ENCODE measurements at places on chromosomes 6 and 20. TPM values are rescaled to one million over a fixed set of nuclear protein-coding genes. Genes with fewer than 3 reads are reported as not detected.

DNA sequence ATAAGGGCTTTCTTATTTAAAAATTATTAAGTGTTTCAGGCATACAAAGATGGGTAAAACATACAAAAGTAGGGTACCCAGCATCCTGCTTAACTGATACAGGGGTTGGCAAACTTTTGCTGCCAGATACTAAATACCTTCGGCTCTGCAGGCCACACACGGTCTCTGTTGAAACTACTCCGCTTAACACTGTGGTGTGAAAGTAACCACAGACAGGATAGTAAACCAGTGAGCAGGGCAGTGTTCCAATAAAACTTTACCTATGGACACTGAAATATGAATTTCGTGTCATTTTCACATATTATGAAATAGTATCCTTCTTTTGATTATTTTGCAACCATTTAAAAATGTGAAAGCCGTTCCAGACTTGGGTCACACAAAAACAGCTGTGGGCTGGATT, 92.4 kb downstream of the EYA2 start:
- DNase-seq = no peak

- DNase-seq = peak; percentile 7
Measured at GRCh38 chr6:37173493-37174195, 3.7 kb downstream of the PIM1 start.

- DNase-seq = no peak
Measured at GRCh38 chr20:32240205-32240604, 32.5 kb downstream of the POFUT1 start.

- DNase-seq = no peak
Measured at GRCh38 chr6:85679445-85680123, 36.9 kb upstream of the SYNCRIP start.

DNA sequence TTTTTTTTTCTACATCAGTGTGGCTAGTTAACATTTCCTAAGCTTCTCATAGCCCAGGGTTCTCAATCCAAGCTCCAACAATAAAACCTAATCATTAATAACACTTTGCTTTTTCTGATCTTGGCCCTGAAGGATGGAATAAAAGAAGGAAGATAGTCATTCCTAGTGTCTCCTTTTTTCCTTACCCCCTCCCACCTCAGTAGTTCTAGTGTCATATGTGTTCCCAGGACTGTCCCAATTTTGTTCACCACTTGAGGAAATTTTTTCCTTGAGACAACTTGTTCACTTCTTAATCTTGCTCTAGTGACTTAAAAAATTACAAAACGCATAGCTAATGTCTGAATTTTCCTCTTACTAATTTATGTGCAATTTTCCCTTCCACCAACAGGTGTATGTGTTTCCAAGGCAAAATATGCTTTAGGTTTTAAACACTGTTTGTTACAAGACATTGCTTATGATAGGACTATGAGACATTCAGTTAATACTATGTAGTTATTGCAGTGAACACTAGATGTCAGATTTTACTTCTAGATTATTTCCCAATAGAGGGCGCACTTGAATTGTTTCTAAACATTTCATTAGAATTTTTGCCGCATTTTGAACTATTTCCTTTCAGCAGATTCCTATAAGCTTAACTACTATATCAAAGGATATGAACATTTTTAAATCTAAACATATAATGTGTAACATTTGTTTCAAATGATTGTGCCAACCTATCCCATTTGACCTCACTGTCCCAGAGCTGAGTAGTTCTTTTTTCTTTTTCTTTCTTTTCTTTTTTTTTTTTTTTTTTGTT, 18.5 kb upstream of the C6orf141 start:
- peak; percentile 57 for DNase-seq

GRCh38 chr6:40550202-40551101, 36.7 kb downstream of the LRFN2 start:
- no peak for DNase-seq

DNA sequence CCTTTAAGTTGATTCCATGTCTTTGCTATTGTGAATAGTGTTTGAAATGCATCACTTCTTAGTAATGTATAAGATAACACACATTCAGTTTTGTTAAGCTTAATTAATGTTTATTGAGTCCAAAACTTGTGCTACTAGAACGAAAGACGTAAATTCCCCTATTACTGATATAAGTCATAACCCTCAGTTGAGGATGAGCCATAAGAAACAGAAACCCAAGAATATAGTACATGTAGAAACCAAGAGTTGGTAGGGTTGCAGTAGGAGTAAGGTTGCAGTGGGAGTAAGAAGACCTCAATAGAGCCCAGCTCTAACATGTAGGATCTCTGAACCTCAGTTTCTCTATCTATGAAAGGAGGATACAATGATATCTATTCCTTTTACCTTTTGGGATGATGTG, 19.3 kb downstream of the CITED2 start:
- no peak for DNase-seq

- no peak for DNase-seq
Measured at GRCh38 chr6:548091-548490, 108.8 kb downstream of the HUS1B start.

DNA sequence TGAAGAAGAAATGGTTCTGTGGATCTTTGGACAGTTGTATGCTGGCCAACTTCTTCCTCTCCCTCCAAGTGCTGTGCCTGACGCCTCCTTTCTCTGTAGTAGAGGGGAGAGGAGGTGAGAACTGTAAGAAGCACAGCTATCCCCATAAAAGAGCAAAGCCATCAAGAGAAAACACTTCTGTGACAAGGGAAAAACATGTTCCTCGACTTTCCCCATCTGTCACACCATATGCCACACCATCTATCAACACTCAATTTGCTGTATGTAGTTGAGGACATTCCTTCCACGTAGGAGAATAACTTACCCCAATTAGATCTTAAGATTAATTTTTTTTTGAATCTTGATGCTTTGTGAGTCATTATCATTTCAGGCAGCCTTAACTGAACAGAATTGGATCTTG, 156.2 kb upstream of the PLCB4 start:
- DNase-seq = peak; percentile 91

- DNase-seq = no peak
Measured at GRCh38 chr6:133012774-133013173, 198.4 kb downstream of the RPS12 start.

- DNase-seq = no peak
Measured at GRCh38 chr6:113338644-113339043, 518.5 kb upstream of the MARCKS start.

DNA sequence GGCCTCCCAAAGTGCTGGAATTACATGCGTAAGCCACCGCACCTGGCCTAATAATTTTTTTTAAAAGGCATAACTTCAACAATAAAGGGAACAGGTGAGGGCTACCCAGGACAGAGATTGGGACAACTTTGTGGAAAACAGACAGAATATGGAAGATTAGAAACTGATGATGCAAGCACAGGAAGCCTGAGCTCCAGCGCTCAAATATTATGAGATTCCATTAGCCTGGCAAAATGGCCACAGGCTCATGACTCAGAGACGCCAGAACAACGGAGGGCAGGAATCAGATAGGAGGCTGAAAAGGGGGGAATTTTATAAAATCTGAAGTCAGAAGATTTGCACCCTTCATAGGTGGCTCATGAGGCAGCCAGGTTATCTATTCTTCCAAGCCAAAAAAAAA, 103.1 kb upstream of the MRPS10 start:
- no peak for DNase-seq

- DNase-seq = no peak
Measured at GRCh38 chr6:160116411-160116810, 5.2 kb upstream of the SLC22A1 start.

GRCh38 chr6:133817460-133818047, 71.4 kb upstream of the TCF21 start:
- no peak for DNase-seq

GRCh38 chr20:47317127-47317895, 39.2 kb downstream of the ZMYND8 start:
- peak; percentile 46 for DNase-seq

GRCh38 chr6:131950767-131951575, at the start of gene CCN2:
CCN2 (minus strand) TSS chr6:131951372; CDS start chr6:131951172, 200 bp downstream.
- DNase-seq = peak; percentile 70

- DNase-seq = no peak
Measured at GRCh38 chr20:21554376-21554890, 40.6 kb upstream of the NKX2-2 start.

DNA sequence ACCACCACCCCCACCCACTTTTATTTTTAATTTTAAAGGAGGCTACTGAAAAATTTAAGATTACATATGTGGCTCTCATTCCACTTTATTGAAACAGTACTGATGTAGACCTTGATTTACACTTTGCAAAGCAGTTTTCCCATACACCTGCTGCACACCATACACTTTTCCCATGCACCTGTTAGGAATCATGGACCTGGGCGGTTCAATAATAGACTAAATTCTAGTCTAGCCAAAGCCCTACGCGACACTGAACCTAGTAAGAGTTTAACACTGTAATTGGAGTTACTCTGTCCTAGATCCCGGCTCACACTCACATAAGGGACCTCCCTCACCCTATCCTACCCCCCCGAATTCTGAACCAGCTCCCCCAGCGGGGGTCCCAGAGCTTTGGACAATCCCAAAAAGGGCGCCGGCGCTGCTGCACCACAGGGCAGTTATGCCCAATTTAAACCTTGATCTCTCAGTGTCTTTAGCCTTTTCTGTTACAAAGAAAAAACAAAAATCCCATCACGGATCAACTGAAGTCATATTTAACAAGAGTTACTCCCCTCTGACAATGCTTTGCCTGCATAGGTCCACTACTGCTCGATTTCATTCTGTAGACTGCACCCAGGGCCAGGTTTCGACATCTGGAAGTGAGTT, 2.4 kb upstream of the GCLC start:
- no peak for DNase-seq

DNA sequence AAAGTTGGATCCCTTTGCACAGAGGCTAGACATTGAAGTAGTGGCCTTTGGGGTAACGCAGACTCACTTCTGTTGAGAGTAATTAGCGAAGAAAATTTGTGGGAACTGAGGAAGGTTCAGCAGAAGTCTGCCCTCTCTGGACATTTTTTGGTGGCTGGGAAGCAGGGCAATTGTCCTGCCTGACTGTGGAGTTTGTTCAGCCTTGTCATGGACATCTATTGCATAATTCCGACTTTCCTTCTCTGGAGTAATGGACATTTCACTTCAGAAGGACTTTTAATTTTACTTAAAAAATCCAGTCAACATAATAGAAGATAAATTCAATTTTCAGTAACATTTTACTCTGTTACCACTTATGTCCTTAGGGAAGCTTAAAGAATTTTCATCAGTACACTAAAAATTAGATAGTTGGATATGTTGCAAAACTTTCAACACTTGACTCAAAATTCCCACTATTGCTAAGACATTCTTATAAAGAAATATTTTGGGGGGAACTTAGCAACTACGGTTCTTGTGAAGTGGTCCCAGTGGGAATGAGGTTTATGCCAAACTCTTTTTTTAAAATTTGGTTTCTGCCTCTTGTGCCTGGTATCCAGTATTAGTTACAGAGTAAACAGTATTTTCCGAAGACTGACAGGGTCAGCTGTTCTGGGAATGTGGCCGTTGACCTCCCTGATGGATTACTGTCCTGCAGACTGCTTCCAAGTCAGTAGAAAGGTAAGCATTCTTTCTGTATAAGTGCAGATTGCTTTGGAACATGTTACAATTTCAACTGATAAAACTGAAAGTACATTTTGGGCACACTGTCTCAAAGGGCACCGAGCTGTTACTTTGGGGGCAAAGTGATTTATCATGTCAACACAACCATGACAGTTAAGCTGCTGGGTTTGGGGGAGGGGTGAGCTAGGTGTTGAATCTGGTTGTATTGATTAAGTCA, 100.6 kb upstream of the MLIP start:
- DNase-seq = no peak

- DNase-seq = no peak
Measured at GRCh38 chr20:9576695-9577094, 62.3 kb downstream of the LAMP5 start.

DNA sequence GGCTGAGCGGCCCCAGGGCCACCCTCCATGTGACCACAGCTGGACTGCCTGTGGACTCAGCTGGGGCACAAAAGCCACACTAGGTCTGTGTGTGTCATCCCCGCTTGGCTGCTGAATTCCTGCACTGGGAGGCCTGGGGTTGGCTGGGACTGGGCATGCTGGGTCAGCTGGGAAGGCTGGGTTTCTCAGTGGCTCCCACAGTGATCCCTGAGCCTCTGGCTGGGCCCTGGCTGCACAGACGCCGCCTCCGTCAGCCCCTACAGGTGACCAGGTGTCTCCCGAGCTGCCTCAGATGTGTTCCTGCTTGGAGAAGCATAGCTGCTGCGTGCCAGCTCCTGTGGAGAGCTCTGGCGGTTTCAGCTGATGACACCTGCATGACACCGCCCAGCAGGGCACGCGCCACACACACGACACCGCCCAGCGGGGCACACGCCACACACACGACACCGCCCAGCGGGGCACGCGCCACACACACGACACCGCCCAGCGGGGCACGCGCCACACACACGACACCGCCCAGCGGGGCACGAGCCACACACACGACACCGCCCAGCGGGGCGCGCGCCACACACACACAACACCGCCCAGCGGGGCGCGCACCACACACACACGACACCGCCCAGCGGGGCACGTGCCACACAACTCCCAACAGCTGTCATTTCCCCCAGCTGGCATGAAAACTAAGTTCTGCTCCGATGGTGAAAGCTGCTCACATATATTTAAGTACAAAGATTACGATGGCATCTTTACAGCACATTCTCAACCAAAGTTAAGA, 88.8 kb downstream of the TAF4 start:
- DNase-seq = peak; percentile 19

DNA sequence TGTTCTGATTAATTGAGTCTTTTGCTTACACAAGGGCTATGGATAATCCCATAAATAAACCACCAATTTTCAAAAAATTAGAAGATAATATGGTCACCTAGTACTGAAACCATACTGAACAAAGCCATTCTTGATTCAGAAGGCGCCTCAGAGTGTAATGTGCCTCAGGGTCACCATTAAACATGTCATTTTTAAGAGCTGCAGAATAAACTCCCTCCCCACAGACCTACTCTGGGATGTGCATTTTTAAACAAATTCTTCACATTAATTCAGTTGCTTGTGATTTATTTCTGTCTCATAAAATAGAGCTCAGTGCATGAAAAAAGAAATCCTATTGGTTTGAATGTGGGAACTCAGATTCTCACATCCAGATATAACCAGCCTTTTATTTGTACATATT, 202.1 kb upstream of the HEY2 start:
- no peak for DNase-seq

The SUMO4 gene
- not detected for total RNA-seq

The SLPI gene
- total RNA-seq = not detected

The ARHGAP18 gene
- 15.4 TPM for total RNA-seq

The TREM2 gene
- not detected for total RNA-seq

The LINC00237 gene
- total RNA-seq = not detected

The RNF39 gene
- not detected for total RNA-seq

The BPIFA1 gene
- total RNA-seq = not detected

The CTCFL gene
- total RNA-seq = 0.03 TPM

The GPR63 gene
- total RNA-seq = not detected
